Stimulated activated CD4-positive, alpha-beta T cell treated with anti-CD3 and anti-CD28 coated beads, Interleukin-1b, Interleukin-23, amount 100 ng/mL, for 1 hour (primary cell): ENCODE measurements at places on chromosomes 16 and 17.
A peak's percentile ranks its signal among the peaks of the same experiment; 100 is the strongest.

GRCh38 chr17:16363749-16364536, 10.7 kb upstream of the CENPV start:
- DNase-seq = peak; percentile 64

DNA sequence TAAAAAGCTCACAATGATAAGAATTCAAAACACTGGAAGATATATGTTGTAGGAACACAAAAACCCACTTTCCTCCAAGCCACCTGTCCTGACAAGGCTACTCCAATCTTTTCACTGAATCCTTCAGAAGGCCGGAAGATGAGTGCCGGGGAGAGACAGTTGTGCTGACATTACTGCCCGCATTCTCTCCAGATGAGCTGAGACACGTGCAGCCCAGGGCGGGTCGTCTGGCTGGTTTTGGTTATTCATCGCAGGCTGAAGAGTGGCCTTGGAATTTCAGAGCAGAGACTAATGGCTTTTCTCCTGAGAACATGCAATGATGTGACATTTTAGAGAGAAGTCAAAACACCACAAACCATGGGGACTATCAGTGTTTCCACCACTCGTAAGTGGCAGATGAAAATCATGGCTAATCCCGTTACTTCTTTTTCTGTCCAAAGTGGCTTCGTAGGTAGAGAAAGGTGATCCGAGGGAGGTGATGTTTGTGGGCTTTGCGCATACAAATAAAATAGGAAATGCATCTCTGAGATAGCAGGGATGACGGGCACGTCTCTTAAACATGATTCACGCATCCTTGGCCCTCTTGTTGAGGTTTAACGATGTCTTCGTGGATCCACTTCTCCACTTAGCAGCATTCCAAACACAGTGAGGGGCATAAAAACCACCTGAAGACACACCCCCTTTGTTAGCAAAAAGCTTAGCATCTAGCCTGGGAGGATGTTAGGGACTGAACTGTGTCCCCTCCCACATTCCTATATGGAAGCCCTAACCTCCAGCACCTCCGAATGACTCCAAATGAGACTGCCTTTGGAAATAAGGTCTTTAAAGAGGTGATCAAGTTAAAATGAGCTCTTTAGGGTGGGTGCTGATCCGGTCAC, 134.0 kb downstream of the IRX3 start:
- no peak for DNase-seq

- DNase-seq = no peak
Observed at GRCh38 chr16:81814751-81815428, 35.8 kb downstream of the PLCG2 start.

GRCh38 chr17:5915337-5915736, 154.8 kb upstream of the WSCD1 start:
- DNase-seq = no peak
